Upper lobe of left lung (tissue), 6 donors: ENCODE measurements at places on chromosomes 16 and 17. TPM values are rescaled to one million over a fixed set of nuclear protein-coding genes. Genes with fewer than 3 reads are reported as not detected.
A peak's percentile ranks its signal among the peaks of the same experiment; 100 is the strongest.

DNA sequence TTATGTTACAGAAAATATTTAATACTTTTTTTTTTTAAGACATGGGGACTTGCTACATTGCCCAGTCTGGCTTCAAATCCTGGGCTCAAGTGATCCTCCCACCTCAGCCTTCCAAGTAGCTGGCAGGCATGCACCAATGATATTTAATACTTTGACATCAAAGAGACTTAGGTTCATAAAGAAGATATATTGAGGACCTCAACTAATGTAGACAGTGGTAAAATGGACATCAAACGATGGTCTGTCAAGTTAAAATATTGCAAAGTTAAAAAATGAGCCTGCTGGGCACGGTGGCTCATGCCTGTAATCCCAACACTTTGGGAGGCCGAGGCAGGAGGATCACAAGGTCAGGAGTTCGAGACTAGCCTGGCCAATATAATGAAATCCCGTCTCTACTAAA, 8.7 kb downstream of the TEFM start:
- peaks cover 21% of the 10 kb centered on the region for H3K36me3 ChIP-seq
- no peaks in the 10 kb centered on the region for H3K4me1 ChIP-seq
- no peak overlapping the region for H3K4me3 ChIP-seq
- DNase-seq, result no peak

DNA sequence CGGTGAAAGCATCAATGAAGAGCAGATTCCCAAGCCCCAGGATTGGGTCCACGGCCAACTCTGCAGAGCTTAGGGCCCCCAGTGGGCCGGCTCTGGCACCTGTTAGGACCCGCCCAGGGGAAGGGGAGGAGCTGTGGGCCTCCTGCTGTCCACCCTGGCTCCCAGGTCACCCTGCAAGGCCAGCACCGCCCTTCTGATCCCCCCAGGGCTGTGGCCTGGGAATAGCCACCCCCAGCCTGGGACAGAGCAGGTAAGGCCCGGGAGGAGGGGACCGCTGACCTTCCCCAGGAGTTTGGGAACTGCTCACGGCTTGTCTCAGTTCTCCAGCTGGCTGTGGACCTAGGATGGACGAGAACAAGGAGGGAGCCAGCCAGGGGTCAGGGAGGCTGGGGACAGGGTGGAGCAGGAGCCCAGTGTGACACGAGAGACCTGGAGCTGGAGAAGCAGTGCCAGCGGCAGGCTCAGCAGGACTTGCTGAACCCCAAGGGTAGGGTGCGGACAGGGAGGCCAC, 39.3 kb upstream of the SLC38A10 start:
- H3K36me3 ChIP-seq, result no peaks in the 10 kb centered on the region
- H3K27ac ChIP-seq, result no peak overlapping the region
- H3K4me1 ChIP-seq, result peaks cover 64% of the 10 kb centered on the region

- H3K4me1 ChIP-seq, result peaks cover 10% of the 10 kb centered on the region
- H3K4me3 ChIP-seq, result no peak overlapping the region
- no peaks in the 10 kb centered on the region for H3K36me3 ChIP-seq
- DNase-seq, result no peak
- H3K27ac ChIP-seq, result no peak overlapping the region
- no peaks in the 10 kb centered on the region for H3K27me3 ChIP-seq
Measured at GRCh38 chr17:43356999-43357398, 41.8 kb upstream of the ARL4D start.

DNA sequence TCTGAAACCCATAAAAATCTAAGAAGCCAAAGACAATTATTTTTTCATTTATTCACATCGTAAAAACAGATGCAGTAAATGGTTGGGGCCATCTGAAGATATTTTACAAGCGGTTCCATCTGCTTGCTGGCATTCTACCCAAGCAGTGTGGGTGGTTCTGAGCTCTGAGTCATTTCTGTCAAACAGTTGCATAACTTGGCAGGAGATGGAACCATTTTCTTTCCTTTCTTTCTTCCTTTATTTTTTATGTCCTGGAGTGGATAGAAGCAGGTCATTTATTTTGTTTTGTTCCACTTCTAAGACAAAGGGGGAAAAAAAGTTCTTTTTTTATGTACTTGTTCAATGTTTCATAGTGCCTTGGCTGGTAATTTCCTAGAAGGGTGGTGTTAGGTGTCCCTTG, 1151.9 kb upstream of the GOT2 start:
- H3K4me3 ChIP-seq, result no peak overlapping the region
- no peaks in the 10 kb centered on the region for H3K4me1 ChIP-seq

DNA sequence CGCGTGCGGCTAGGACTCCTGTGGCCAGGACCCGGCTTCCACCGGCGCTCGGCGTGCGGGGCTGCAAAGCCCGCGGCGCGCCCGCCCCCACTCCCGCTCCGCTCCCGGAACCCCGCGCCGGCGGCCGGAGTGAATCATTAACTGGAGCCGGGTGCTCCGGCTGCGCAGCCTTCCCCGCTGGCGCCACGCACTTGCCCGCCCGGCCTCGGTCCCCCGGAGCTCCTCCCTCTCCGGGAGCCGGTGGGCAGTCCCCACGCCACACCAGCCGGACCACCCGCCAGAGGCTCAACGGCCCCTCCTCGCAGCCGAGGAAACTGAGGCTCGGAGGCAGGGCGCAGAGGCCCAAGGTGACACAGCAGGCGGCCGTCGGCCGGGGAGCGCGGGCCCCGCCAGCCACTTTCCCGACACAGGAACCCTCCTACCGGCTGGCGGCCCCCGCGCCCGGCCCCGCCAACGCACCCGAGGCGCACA, 580 bp downstream of the BCAR1 start:
- peak overlapping the region; percentile 76 for H3K4me3 ChIP-seq
- H3K36me3 ChIP-seq, result no peaks in the 10 kb centered on the region
- DNase-seq, result no peak
- H3K27me3 ChIP-seq, result no peaks in the 10 kb centered on the region
- peak overlapping the region; percentile 95 for H3K27ac ChIP-seq

- no peak overlapping the region for H3K27ac ChIP-seq
- H3K36me3 ChIP-seq, result no peaks in the 10 kb centered on the region
- peaks cover 3% of the 10 kb centered on the region for H3K27me3 ChIP-seq
- DNase-seq, result peak; percentile 87
- peaks cover 6% of the 10 kb centered on the region for H3K4me1 ChIP-seq
- no peak overlapping the region for H3K4me3 ChIP-seq
Measured at GRCh38 chr17:48618256-48618896, 3.3 kb upstream of the HOXB8 start.

Gene HBM
- not detected for total RNA-seq

DNA sequence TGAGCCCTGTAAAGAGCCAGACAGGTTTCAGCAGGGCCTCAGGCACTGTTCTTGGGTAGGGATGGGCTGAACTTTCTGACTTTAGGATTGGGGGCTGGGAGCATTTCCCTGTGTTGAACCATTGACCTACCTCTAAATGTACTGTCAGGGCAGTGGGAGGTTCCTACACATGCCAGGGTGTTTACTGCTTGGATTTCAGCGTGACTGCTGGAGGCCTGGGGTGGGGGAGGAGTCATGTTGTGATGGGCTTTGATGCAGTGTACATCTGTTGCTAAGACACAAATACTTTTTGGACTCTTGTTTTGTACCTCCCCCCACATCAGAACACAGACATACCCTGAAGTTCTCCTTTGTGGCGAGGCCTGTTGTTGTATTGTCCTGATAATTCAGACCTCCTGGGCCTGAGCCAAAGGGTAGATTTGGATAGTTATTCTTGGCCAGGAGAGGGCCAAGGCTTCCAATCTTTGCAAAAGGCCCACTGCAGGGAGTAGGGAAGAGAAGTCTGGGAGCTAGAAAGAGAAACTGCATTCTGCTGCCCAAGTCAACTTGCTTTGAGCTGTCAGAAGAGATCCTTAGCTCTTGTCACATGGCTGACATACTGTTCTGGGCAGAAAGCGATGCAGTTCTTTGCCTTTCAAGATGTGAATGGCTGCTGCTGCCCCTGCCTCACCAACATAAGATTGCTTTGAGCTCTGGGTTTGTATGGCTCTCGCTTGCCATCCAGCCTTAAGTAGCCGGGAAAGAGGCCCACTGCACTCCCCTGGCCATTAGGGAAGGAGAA, 3.7 kb downstream of the NFE2L1 start:
- peaks cover 64% of the 10 kb centered on the region for H3K4me1 ChIP-seq
- peaks cover 31% of the 10 kb centered on the region for H3K36me3 ChIP-seq
- no peak for DNase-seq

DNA sequence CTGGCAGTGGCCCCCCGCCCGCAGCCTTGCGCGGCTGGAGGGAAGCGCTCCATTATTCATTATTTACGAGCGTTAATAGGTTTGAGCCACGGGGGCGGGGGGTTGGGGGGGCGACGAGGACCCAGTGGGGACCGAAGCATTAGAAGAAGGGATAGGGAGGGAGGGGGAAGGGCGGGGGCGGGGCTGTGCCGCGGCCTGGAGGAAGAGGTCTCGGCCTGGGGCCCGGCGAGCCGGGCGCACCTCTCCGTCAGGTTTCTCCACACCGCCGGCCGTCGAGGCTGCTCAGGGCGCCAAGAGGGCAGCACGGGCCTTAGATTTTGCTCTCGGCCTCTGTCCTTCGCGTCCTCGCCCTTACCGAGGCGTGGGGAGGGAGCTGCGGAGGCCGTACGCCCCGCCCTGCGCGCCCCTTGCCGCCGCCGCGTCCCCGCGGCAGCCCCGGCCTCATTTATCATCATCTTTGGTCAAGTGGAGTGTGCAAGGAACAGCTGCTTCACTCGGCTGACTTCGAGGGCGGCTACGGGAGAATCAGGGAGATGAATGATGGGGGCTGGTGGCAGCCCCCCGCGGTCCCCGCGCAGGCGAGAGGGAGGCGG, 54.2 kb downstream of the SREBF1 start:
- peak; percentile 85 for DNase-seq
- peaks cover 48% of the 10 kb centered on the region for H3K4me1 ChIP-seq
- no peaks in the 10 kb centered on the region for H3K27me3 ChIP-seq
- H3K4me3 ChIP-seq, result peak overlapping the region; percentile 45

DNA sequence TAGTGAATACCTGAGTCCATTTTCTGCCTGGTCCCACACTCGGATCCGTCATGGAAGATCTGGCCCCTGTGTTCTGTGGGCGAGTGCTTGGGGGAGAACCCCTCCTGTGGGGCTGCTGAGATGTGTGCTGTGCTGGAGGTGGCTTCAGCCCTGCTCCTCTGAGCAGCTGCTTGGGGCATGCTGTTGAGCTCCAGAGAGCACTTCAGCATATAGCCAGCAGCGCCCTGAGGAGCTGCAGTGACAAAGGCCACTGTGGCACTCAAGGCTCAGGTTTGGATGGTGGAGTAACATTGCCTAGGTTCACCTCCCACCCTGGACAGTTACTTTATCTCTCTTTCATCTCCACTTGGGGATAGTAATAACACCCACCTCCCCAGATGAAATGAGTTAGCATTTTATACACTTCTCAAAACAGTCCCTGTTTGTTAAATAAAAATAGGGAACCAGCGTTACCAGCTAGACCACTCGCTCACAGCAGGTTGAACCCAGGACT, 75.3 kb downstream of the KSR1 start:
- DNase-seq, result peak; percentile 59
- H3K4me1 ChIP-seq, result peaks cover 77% of the 10 kb centered on the region
- H3K27ac ChIP-seq, result peak overlapping the region; percentile 78
- no peak overlapping the region for H3K4me3 ChIP-seq
- H3K36me3 ChIP-seq, result no peaks in the 10 kb centered on the region
- H3K27me3 ChIP-seq, result no peaks in the 10 kb centered on the region

Gene FOXN1
- not detected for total RNA-seq

DNA sequence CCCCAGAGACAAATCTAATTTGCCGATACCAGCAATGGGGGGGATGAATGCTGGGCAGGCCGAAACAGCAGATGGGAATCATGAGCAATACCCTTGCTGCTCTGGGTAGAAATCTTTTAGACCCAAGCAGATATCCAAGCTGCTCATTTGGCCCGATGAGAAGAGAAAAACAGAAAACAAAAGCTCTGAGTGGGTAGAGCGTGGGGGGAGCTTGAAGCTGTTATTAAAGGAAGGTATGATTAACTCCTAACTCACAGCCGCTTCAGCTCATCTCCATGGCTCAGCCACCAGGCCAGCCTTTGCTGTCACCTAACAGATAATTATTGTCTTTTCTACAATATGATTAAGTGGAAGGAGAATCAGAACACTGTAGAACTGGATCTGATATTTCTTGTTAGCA, 58.3 kb downstream of the VPS35L start:
- no peak overlapping the region for H3K4me3 ChIP-seq
- no peaks in the 10 kb centered on the region for H3K4me1 ChIP-seq
- no peaks in the 10 kb centered on the region for H3K27me3 ChIP-seq
- DNase-seq, result no peak
- peaks cover 80% of the 10 kb centered on the region for H3K36me3 ChIP-seq
- no peak overlapping the region for H3K27ac ChIP-seq

Gene TAT
- not detected for total RNA-seq
